ENCODE measurements at places on chromosomes 3 and 15.

DNA sequence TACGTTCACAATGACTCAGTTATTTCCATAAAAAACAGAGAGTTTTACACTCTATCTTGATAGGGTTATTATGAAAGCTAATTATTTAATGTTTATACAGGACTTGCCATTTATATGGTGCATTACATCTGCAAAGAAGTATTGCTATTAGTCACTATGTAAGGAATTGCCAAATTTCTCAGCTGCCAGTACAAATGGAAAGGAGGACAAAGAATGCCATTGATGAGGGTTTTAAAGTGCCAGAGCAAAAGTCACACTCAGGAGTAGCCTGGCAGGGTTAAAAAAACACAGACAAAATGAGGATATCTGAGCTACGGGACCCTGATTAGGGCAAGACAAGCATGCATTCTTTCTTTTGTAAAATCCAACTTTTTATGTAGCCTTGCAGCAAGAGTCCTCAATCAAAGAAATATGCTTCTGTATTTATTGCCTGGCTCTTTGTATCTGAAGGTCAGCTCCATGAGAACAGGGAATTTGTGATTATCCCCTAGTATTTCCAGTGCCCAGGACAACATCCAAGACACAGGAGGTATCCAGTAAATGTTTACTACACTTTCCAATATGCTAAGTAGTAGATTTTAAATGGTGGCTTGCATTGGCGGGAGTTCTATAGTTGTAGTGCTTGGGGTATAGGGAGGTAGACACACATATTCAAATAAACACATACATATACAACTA, 1013.6 kb downstream of the ROBO1 start:
- no peak for DNase-seq

GRCh38 chr3:73746623-73747022, 121.9 kb upstream of the PDZRN3 start:
- DNase-seq, result no peak

DNA sequence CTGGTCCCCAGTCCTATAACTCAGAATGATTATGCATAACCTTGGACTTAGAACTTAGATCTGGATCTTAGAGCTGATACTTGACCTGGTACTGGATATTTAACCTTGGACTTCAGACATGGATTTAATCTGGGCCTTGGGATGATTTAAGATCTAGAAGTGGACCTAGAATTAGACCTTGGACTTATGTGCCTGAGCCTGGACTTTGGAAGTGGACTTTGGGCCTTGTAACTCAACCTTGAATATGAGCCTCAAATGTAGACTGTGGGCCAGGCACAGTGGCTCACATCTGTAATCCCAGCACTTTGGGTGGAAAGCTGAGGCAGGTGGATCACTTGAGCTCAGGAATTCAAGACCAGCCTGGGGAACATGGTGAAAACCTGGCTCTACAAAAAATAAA, 46.1 kb downstream of the ZNF589 start:
- no peak for DNase-seq

GRCh38 chr15:94749811-94750617, 518.7 kb downstream of the MCTP2 start:
- no peak for DNase-seq

DNA sequence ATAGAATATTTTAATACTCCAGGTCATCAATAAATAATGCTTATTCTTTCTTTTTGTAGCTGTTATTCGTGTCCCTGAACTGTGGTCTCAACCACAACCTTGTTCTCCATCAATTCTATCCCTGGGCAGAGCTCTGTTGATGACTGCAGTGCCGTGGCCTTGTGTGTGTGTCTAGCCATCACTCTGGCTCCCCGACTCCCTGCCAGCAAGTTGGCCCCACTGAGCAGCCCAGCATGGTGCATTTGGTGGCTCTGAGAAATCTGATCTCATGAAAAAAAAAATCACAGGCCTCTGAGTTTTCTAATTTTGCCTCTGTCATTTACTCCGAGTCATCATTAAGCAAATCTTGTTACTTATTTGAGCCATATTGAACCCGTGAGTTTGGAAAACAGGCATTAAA, 164.7 kb downstream of the GOLGA6L6 start:
- no peak for DNase-seq

DNA sequence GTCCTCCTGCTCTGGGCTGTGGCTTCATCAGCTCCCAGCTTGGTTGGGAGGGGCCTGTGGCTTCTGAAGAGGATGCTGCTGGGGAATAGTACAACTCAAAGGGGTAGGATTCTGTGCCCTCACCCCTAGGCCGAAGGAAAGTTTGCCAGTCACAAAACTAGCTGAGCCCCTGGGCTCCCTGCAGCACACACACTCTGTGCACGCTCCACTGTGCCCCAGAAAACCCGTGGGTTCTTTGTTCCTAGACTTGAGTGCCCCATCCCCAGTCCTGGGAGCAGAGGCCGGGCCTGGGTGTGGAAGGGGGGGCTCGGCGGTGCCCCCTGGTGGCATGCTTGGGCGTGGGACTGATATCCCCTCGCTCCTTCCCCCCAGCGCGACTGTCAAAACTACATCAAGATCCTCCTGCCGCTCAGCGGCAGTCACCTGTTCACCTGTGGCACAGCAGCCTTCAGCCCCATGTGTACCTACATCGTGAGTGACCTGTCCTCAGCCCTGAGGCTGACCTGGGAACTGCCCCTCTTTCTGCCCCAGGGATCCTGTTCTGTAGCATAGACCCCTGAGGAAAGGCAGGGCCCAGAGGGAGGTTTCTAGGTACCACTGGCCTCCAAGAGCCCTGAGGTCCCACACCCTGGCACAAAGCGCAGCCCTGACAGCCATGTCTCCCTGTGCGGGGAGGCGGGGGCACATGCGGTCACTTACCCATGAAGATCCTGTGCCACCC, 14.2 kb downstream of the CIB1 start:
- DNase-seq, result no peak

- DNase-seq, result no peak
These were observed 8.6 kb downstream of the GPR15 start for GRCh38 chr3:98540346-98540745.

DNA sequence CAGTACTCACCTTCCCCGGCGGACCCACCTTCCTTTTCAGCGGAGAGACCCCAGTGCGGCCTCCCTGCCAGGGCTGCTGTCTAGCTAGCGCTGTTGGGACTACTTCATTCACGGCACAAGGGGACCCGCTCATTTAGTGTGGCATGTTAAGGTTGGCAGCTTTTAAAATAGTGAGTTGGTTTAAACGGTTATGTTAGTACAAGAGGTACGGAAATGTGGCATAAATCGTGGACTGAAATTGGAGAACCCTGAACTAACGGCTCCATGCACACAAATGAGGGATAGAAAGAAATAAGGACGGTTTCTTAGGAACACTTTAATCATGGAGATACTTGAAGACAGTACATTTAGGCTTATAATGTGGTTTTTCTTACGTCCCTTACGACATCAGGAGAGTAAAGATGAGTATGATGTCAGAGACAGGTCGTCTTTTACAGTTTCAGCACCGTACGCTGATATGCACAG, 752 bp downstream of the CEP63 start:
- no peak for DNase-seq

GRCh38 chr3:16999161-16999560, 114.4 kb downstream of the PLCL2 start:
- DNase-seq, result no peak

DNA sequence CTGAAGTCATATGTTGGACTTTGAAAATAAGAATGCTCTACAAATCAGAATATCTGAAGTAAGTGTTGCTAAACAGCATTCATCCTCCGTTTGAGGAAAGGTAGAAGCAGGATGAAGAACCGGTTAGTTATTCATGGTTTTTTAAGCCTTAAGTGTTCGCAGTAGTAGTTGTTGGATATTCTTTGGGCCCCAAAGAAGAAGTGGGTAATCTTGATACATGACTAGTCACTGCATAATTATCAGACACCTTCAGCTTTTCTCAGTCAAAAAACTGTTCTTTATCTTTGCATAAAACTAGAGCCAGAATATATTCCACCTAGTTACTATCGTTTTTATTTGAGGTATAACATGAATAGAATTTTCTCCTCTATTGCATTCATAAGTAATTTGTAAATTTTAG, 13.8 kb downstream of the RAB5A start:
- DNase-seq, result no peak

DNA sequence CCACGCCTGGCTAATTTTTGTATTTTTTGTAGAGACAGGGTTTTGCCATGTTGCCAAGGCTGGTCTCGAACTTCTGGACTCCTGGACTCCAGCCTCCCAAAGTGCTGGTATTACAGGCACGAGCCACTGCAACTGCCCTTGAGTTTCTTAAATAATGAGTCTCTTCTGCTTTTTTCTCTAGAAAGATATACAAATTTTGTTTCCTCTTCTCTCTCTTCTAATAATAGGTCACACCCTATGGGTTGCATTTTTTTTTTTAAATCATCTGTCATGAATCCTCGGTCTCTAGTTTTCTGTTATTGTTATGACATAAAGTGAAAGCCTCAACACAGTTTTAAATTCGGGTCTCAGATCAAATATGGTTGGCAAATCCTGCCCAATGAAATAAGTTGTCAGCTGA, 111.2 kb downstream of the IL12A start:
- DNase-seq, result no peak

- no peak for DNase-seq
These were observed 745.8 kb upstream of the SGO1 start for GRCh38 chr3:20931834-20932233.

DNA sequence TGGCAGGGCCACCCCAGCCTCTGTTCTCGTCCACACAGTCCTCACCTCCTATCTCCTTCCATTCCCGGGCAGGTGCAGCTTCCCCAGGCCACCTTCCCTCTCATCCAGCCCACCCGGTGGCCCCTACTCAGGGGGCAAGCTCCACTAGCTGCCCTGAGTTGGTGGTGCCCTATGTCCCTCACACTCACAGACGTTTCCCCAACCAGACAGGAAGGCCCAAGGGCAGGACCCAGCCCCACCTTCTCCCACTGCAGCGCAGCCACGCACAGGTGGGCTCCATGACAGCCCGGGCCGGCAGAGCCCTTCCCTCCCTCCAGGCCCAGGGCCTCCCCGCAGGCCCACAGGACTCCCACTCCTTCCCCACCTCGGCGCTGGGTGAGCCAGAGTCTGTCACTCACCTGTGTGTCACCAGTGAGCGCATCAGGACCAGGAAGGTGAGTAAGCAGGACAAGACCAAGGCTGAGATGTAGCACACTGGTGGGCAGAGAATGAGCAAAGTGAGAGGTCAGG, 11.1 kb downstream of the ISLR start:
- DNase-seq, result no peak

DNA sequence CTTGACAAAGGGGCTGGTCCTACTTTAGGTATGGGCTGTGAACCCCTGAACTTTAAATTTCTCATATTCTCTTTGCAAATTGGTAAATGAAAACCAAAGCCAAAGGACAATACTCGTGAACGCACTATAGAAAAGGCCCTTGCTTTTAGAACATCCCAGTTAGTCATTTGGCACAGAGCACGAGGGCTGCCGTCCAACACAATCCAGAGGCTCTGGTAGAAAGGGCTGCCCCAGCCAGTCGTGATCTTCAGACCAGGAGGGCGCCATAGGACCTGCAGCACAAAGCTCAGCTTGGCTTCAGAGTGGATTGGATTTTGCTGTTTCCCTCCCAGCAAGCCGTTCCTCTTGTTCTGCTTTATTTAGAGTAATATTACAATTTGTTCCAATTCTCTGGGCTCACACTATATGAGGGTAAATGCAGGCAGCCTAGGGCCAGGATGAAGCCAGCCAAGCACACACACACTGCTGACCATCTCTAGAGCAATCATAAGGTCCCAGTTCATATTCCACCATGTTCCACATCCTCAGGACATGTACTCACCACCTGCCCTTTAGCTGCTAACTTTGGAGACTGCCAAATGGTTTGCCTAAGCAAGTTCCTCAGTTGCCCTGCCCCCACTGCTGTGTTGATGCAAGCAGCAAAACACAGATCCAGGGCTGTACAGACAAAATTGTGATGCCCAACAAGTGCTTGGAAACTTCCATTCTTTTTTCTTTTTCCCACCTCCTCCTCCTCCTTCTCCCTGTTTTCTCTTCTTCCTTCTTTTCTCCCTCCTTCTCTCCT, 6.0 kb upstream of the BFSP2 start:
- no peak for DNase-seq

DNA sequence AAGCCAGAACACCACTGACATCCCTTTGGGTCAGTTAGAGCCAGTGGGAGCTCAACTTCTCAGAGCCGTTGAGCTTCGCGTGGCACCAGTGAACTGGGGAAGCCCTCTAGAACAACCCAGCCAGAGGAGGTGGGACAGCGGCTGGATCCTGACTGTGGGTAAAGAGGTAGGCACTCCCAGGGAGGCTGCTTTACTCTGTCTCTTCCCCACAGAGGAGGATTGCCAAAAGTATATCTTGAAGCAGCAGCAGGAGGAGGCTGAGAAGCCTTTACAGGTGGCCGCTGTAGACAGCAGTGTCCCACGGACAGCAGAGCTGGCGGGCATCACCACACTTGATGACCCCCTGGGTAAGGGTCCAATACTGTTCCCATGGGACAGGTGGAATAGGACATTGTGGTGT, 1.2 kb downstream of the MYD88 start:
- DNase-seq, result no peak

GRCh38 chr3:106247902-106248684, 379.3 kb upstream of the CBLB start:
- DNase-seq, result no peak

DNA sequence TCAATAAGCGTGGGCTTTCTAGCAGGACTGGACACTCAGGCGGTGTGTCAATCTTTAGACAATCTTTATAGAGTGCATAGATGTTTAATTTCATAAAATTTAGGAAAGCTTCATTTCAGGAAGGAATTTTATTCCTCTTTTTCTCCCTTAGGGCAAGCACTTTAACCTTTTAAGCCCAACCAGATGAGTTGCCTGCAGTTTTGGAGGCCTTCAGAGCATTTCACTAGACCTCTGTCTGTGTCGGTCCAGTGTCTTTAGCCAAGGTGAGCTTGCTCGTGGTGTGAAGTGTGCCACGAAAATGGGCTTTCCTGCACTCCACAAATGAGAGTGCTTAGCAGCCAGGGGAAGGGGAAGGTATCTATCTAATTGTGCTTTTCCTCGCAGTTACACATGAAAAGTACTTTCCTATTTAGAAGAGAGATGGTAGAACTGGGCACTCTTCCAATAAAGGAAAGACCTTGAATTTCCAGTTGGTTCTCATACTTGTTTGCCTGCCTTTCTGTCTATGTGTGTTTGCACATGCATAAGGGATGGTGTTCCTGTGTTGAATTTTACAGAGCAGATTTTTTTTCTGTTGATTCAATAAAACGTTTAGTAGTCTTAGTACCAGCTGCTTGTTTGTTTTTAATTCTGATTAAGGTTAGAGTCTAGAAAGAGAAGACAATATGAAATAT, 53.6 kb downstream of the FEZF2 start:
- DNase-seq, result peak; percentile 83

All from T47D (cell line).